ENCODE measurements at places on chromosomes 7 and 10.

- no peak for DNase-seq
Measured at GRCh38 chr7:157113607-157114006, 25.1 kb upstream of the UBE3C start.

- no peak for DNase-seq
Measured at GRCh38 chr7:19026888-19027287, 90.5 kb downstream of the TWIST1 start.

GRCh38 chr10:12916587-12916986, 84.9 kb downstream of the CCDC3 start:
- no peak for DNase-seq

GRCh38 chr10:28217848-28218247, 85.0 kb downstream of the MPP7 start:
- no peak for DNase-seq
